ENCODE measurements at places on chromosomes 16 and 17.

GRCh38 chr16:72241008-72241407 lies 69.1 kb upstream of the PMFBP1 start:
- no peak for DNase-seq

DNA sequence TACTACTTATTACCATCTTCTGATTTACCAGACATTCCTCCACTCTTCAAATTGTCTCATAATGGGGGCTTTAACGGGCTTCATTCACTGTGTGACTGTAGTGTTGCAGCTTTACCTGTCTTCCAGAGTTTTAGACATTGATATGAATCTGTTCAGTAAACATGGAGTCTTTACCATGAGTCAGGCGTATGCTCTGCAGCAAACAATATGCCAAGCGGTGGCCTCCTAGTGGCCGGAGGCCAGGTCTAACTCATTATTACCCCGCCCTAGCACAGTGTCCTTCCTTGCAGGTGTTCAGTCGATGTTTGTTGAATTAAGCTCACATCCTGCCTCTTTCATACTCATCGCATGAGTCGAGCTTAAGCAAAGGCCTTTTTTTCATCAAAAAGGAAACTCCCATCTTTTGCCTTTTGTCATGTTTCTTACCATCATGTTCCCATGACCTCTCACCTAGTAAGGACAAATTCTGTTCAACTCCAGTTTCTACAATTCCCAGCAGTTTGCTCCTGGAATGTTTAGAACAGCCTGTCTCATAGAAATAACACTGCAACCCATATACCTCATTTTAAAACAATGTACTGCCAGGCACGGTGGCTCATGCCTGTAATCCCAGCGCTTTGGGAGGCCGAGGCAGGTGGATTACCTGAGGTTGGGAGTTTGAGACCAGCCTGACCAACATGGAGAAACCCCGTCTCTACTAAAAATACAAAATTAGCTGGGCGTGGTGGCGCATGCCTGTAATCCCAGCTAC lies 39.4 kb downstream of the TUBD1 start:
- peak; percentile 82 for DNase-seq

DNA sequence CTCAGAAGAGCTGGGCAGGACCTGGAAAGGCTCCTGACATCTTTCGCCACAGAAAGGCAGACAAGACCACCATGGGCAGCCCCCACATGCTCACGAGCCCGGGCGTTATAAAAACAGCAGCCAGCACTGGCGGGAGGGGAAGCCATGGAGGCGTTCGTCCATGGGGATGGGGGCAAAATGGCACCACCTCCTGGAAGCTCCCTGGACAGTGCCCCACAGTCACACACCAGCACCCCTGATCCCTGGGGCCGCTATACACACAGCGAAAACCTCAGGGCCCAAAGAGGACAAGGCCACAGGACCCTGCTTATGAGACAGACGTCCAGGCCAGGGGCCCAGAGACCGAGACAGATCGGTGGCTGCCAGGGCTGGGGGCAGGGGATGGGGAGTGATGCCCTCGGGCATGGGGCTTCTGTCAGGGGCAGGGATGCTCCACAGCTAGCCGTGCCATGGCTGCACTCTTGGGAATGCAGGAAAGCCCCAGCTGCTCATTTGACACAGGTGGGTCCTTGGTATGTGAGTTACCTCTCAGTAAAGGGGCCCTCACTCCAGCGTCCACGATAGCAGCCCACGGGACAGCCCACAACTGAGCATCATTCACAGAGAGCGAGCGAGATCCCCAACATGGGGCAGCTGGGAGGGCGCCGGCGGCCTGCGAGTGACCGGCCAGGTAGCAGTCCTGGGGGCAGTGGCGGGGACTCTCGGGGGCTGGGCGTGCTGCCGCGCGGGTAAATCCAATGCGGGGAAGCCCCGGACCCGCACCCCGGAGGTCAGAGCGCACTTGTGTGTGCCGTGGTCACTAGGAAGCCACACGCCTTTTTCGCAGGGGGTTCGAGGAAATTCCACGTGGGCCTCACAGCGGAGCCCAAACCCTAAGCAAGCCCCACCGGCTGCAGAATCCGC lies 6.4 kb upstream of the PVALEF start:
- DNase-seq = no peak

GRCh38 chr17:47883589-47884426 lies 12.2 kb upstream of the SP2 start:
- no peak for DNase-seq

DNA sequence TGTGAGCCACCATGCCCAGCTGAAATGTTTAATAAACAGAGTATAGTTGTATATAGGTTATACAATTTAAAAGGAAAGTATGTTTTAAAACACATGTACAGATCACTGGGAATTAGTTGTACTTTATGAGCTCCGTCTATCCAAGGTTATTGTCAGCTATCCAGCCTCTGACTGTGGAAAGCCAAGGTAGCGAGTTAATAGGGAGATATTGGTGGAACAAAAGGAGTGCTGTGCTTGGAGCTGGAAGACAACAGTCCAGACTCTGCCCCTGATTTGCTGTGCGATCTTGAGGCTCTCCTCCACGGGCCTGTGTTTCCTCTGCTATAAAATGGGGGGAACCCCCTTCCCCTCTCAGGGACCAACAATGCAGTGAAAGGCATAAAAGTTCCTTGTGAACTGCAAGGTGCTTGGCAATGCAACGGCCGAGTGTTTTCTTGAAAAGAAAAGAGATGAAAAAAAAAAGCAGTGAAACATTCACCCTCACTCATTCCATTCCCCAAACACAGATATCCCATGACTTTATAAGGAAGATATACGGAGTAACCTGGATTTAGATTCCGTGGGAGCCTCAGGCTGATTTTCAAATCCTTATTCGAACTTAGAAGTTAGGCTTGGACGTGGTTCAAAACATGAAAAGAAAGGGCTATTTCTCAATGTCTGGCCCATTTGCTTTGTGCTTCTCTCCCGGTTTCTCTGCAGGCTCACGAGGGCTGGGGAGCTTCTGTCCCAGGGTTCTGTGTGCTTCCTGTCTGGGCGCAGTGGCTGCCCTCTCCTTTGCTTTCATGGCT lies 34.1 kb downstream of the CUEDC1 start:
- no peak for DNase-seq

- no peak for DNase-seq
Observed at GRCh38 chr17:56896968-56897359, 16.9 kb downstream of the TRIM25 start.

DNA sequence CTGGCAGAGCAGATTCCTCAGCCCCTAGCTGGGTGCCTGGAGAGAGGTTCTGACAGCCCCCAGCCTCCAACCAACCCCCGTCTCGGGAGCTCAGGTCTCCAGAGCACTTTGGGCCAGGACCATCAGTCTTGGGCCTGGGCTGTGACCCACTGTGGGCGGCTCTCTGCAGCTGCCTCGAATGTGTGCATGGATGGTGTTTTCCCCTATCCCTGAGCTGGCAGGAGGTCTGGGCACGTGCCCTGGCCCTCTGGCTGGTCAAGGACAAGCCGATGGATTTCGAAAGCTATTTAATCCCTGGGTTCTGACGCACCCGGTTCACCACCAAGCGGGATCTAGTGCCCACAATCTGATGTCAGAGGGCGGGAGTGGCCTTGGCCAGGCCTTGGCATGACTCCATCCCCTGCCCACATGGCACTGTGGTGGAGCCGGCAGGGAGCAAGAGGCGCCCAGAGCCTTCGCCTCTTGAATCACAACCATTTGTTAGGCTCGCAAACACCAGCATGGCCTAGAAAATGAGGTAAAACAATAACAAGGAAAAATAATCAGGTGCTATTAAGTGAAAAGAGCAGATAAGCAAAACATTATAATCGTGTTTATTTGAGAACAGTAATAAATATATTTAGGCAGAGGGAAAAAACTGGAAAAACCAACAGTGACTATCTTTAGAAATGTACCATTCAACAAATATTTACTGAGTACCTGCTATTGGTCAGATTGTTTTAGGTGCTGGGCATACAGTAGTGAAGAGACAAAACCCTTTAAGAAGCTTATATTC lies 69.3 kb upstream of the TOB1 start:
- DNase-seq = peak; percentile 75

DNA sequence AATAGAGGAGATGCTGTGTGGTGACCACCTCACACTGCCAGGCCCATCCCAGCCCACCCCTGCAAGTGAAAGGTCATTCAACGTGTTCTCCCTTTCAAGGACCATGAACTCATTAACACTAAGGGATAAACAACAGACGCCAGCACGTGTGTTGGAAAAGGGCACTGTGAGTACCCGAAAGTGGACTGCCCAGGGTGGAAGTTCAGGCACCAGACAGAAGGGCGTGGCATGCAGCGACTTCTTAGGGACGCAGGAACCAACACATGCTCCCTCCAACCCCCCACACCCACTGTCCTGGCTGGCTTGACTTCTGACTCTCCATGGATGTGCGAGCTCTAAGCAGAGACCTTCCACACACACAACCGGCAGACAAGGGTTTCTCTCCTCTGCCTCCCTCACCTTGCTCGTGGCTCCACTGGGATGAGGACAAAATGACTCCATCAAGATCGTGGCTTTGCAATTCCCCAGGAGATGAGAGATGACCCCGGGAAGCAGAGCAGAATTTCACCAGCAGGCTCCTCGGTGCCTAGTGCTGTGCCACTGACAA lies 11.0 kb downstream of the UBALD1 start:
- no peak for DNase-seq

DNA sequence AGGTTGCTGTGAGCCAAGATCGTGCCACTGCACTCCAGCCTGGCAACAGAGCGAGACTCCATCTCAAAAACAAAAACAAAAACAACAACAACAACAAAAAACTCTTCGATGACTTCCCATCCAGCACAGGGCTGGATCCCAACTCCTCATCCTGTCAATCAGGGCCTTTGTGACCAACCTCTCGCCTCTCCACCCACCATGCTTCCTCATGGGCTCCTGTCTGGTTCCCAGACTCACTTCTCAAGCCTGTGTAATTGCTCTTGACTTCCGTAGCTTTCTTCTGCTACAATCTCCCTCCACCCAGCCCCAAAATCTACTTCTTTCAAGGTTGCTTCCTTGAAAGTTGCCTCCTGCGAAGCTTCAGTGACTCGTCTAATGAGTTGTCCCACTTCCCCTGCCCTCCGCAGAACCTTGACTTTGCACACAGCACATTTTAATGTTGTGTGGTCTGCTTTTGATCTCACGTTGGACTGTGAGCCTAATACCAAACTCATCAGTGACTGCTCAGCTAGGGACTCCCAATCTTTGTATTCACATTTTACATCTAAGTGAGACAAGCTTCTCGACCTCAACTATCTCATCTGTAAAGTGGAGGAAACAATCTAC lies 936 bp upstream of the RASL10B start:
- DNase-seq = no peak

DNA sequence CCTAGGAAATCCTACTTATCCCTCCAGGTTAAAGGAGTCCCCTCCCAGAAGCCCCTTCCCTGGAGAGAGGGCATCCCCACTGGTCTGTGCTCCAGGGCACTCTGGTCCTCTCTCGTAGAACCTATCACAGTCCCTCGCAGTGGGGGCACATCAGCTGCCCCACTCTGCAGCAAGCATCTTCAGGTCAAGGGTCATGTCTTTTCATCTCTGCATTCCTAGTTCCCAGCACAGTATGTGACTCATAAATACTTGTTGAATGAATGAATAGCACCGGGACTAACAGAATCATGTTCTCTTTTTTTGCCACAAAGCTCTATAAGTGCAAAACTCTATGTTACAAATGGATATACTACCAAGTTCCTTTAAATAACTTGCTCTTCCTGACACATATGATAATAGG lies 36.0 kb downstream of the RNF157 start:
- no peak for DNase-seq

DNA sequence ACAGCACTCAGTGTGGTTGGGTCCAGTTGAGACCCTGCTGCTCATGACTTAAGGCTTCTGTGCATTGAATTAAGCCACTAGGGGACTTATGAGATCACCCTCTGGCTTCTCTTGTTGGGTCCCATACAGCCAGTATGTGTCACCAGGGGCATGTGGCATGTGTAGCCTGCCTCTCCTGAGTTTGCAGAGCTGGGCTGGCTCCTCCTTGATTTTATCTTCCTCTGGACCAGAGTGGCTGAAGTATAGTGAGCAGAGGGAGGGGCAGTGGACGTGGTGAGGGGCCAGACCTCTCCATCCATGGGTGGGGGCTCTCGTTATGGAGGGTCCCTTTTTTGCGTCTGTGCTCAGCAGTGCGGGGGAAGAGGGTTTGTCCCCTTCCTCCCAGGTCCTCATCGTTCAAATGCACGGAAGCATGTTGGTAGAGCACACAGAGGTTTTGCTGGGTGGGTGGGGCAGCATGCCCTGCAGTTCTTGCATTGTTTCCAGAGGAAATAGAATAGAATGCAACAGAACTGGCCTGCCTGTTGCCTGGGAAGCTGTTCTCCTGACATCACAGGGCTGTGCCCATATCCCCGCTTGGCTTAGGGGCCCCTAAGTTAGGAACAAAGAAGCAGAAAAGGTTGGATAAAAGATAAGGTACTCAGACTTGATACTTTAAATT lies 77.4 kb downstream of the SPECC1 start:
- DNase-seq = no peak

DNA sequence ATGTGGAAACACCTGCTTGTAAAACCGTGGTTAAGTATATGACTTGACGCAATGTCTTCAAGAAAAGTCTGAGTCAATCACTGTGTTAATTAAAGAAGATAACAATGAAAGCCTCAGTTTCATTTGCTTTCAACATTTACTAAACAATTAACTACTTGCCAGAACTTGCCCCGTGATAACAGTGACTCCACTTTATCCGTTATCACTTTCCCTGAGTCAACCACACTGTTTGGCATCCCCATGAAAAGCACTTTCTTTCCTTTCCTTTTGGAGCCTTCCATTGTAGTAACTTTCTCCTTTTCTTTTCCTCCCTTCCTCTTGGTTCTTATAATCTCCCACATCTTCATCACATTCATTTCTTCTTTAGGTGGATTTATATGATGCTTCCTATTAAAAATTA lies 435.1 kb upstream of the GOT2 start:
- no peak for DNase-seq

DNA sequence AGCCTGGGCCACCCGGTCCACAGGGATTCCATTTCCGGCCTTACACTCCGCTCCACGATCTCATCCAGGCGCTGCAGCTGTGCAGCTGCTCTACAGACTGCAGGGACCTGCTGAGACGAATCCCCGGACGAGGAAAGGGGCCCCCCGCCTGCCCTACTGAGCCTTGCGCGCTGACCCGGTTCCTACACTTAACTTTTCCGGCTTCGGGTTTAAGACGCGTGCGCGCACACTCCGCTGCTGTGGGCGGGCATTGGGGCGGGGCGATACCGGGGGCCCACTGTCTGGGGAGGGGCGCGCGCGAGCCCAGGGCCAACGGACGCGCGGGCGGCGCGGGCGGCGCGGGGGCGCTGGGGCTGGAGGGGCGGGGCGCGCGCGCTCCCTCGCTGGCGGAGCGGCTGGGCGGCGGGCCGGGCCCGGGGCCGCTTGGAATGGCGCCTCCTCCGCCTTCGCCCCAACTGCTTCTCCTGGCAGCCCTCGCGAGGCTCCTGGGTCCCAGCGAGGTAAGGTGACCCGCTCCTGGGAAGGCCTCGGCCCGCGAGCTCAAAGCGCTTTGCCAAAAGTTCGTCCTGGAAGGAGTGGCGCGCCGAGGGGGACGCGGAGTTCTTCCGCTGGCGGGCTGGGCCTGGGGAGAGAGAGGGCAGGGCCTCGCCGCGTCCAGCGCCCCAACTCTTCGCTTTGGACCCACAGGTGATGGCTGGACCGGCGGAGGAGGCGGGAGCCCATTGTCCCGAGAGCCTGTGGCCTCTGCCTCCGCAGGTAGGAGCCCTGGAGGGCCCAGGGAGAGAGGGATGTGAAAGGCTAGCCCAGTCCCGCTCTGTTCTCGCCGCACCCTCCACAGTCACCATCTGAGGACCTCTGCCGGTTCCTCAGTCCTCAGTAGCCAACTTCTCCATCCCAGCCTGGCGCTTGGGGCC lies at the start of gene TP53I13:
Gene TP53I13, plus strand, starts transcription at position 371 of the 914 bp plus-strand sequence. Its CDS starts 58 bp downstream, at position 429.
- no peak for DNase-seq

- DNase-seq = no peak
Observed at GRCh38 chr17:83006515-83007455, 72.6 kb upstream of the METRNL start.
